Activated CD4-positive, alpha-beta T cell treated with anti-CD3 and anti-CD28 coated beads, Interleukin-2, amount 50 U/mL, for 48 hours (primary cell): ENCODE measurements at places on chromosomes 12 and 14.
A peak's percentile ranks its signal among the peaks of the same experiment; 100 is the strongest.

DNA sequence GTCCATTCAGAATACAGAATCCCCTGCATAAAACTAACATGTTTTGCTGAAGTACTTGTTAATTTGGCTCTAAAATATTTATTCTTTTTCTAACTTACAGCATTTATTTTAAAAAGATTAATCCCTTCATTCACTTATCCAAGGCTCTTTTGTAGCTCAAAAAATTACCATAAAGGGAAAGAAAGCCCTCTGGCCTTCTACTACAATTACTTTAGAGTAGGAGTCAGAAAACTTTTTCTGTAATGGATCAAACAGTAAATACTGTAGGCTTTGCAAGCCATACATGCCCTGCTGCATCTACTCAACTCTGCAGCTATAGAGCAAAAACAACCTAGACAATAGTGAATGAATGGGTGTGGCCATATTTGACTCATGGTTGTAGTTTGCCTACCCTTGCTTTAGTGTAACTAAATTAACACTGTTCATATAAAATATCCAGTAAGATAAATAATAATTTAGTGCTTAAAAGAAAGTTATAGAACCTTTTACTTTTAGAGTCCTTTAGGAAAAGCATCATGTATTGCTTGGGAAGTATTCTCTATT is 74.2 kb upstream of the ZFP36L1 start:
- DNase-seq = no peak

- peak; percentile 84 for DNase-seq
Observed at GRCh38 chr12:106986625-106987389, at the start of gene MTERF2. Gene MTERF2 (minus strand): TSS chr12:106987146. CDS start chr12:106978714, 8,432 bp downstream.

GRCh38 chr12:33472299-33472698 is 32.7 kb upstream of the SYT10 start:
- no peak for DNase-seq

DNA sequence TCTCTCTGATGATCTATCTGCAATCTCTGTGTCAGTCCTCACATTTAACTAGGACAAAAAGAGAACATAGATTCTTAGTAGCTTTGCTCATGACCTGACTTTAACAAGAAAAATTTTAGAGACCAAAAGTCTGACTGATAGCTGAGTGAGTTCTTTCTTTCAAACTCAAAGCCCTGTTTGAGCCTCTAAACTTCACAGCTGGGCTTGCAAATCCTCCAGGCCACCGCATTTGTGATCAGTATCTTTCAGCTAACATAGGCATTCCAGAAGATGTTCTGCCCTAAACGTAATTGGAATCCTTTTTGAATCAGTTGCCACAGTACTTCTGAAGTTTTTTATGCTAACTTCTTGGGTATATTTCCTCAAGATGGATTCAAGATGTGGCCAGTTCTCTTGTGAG is 459.0 kb downstream of the DPF3 start:
- DNase-seq = no peak

DNA sequence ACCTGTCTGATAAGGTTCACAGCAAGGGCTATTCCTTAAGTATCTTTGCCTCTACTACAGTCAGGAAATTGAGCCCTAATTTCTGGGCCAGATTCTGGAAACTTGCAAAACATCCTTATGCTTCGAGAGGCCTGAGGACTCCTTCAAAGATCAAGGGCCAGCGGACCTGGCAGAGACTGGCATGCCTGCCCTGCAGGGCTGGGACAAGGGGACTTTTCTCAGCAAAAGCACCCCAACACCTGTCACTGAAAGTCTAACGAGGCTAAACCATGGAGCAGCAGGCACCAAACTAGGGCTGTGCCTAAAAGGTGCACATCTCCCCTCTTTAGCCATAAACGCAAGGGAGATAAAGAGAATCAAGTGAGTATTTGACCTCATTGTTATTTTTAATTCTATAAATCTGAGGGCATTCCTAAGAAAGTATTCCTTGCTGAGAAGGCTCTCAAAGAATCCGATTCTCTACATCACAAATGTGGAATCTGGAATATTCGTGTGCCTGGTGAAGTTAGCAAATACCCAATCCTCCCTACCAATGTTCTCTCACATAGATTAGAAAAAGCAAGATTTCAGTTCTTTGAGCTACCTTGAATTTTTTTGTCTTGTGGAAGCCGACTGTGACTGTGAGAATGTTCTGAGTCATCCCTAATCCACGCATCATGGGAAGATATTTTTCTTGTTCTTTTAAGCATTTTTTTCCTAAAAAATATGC is 328.2 kb upstream of the NOVA1 start:
- DNase-seq = no peak

DNA sequence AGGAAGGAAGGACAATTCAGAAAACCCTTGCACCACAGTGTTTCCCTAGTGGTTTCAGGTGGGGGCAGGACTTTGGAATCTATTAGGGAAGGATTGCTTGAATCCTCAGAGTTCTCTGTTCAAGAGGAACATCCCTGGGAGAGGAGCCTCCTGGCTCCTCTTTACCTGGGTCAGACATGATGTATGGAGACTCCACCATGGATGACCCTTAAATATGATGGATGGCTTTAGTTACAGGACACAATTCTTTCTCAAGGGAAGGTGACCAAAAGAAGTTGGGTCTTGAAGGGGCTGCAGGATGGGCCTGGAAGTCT is 396.6 kb downstream of the NRXN3 start:
- DNase-seq = no peak

GRCh38 chr14:79786522-79786921 is 424.8 kb downstream of the DIO2 start:
- DNase-seq = no peak

- DNase-seq = no peak
Observed at GRCh38 chr14:92693998-92694795, 54.2 kb downstream of the LGMN start.

GRCh38 chr14:41380017-41380416 is 226.7 kb upstream of the LRFN5 start:
- DNase-seq = no peak

DNA sequence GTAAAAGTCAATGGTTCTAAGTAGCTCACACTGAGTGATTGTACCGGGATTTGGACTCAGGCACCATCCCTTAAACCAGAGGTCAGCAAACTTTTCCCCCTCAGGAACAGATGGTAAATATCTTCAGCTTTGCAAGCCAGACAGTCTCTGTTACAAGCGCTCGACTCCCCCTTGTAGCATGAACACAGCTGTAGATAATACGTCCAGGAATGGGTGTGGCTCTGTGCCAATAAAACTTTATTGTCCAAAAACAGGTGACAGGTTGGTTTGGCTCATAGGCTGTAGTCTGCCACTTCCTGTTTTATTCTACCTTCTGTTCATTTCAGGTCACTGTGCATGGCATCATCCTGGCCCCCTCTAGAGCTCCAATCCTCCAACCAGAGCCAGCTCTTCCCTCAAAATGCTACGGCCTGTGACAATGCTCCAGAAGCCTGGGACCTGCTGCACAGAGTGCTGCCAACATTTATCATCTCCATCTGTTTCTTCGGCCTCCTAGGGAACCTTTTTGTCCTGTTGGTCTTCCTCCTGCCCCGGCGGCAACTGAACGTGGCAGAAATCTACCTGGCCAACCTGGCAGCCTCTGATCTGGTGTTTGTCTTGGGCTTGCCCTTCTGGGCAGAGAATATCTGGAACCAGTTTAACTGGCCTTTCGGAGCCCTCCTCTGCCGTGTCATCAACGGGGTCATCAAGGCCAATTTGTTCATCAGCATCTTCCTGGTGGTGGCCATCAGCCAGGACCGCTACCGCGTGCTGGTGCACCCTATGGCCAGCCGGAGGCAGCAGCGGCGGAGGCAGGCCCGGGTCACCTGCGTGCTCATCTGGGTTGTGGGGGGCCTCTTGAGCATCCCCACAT is 7.6 kb downstream of the BDKRB1 start:
- no peak for DNase-seq

- no peak for DNase-seq
Observed at GRCh38 chr14:100784523-100785337, 41.2 kb upstream of the MEG3 start.

- no peak for DNase-seq
Observed at GRCh38 chr12:65868878-65869277, 44.6 kb downstream of the HMGA2 start.

- DNase-seq = no peak
Observed at GRCh38 chr12:130817804-130818203, 21.2 kb downstream of the STX2 start.

DNA sequence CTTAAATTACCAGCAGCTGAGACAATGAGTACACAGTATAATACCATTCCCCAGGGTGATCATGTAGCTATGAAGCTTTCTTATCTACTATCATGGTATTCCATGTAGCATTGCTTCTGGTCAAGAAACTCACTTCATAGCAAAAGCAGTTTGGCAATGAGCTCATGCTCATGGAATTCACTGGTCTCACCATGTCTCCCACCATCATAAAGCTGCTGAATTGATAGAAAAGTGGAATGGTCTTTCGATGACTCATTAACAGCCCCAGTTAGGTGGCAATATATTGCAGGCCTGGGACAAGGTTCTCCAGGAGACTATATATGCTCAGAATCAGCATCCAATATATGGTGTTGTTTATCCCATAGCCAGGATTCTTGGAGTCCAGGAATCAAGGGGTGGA is 553.7 kb downstream of the FOXG1 start:
- DNase-seq = no peak

DNA sequence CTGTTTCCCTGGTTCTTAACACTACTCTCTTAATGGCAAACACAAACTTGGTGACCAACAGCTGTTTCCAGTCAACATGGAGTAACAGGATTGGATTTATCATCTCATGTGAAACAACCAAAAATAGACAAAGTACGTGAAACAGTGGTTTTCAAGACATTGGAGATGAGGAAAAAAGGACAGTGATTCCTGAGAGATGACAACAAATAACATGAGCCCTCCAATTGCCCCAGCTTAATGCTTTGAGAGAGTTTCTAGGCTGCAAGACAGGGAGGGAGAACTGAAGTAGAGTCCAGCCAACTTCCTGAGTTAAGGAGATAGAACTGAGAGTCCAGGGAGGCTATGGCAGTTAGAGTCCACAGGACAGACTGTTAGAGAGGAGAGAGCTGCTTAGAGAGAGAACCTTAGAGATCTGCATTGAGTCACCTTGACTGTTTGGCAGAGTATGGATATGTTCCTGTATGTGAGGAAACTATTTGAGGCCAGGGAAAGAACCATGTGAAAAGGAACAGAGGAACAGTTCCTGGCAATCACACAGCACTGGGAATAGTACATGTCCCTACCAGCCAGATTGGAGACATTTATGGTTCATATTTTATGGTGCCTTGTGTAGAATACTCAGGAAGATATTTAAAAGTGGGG is 106.4 kb downstream of the PCNX1 start:
- no peak for DNase-seq

GRCh38 chr12:64894827-64895475 is 70.5 kb downstream of the TBC1D30 start:
- DNase-seq = no peak

DNA sequence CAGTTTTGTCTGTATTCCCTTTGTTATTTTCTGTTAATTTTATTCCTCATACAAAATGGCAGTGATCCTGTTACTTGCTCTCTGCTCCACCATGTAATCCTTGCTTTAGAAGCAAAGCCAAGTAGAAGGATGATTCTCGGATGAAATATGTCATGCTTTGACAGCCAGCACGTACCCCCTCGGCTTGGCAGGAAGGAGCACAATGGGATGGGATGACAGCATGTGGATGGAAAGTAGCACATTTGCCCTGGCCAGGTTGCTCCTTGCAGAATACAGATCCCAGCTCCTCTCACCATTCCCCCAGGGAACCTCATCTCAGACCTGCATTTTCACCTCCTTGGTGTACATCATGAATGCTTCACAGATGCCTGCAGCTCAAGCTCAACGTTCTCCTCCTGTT is 35.1 kb upstream of the ATF1 start:
- DNase-seq = no peak

- no peak for DNase-seq
Observed at GRCh38 chr14:92617581-92617980, 104.0 kb downstream of the RIN3 start.

DNA sequence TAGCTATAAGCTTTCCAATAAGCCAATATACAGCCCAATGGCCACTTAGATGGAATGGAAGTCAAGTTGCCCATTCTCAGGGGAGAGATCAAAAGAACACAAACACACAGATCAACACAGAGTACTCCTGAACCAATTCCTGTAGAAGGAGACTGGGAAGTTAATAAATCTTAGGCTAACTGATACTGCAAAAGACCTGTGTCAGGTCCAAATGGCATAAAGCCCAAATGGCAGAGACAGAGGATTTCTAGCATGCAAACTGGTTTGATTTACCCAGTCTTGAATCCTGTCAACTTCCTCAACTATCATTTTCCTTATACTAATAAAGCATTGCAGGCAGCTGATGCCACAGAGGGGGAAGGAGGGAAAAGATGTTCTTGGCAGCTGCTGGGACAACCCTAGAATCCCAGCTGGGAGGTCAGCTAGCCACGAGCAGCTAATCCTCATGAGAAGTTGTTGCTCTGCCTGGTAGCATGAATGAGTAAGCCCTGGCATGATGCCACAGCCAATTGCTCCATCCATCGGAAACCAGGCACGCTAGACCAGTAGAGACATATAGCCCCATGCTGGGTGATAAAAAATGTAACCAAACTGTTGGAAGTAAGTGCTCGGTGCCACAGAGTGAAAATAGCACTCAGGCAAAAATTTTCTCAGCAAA is 26.2 kb downstream of the ANG start:
- DNase-seq = no peak

DNA sequence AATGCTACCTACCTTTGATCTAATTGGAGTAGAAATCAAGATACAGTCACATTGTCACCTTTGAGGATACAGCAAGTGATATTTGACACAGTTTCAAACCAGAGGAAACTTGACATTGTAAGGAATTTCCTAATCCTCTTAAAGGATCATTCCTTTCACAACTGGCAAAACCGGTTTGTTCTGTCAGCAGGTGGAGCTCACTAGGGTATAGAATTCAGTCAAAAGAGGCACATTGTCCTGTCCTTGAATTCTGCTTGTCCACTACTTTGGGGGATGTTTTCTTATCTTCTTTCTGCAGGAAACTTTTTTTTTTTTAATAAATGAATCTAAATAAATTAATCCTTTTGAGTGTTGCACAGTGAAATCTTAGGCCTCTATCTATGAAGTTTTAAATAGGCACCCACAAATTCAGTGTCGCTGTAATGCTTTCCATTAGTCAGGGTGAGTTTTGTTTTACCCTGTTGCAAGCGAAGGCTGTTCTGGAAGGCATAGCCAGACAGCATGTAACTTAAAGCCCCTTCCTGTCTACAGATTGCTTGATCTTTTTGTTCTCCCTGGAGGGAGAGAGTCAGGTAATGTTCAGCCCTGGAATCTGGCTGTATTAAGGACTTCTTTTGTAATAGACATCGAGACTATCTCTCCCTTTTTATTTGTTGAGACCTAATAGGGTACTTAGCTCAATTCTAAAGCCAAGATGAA is 285.0 kb upstream of the RGS6 start:
- DNase-seq = no peak

- no peak for DNase-seq
Observed at GRCh38 chr12:4852308-4852707, 57.4 kb upstream of the KCNA1 start.
